ENCODE measurements at places on chromosomes 5 and 9.
A peak's percentile ranks its signal among the peaks of the same experiment; 100 is the strongest.

- no peak for DNase-seq
Measured at GRCh38 chr5:159741829-159742322, 174.4 kb upstream of the ADRA1B start.

GRCh38 chr9:130604295-130604694 lies 24.9 kb downstream of the FUBP3 start:
- no peak for DNase-seq

DNA sequence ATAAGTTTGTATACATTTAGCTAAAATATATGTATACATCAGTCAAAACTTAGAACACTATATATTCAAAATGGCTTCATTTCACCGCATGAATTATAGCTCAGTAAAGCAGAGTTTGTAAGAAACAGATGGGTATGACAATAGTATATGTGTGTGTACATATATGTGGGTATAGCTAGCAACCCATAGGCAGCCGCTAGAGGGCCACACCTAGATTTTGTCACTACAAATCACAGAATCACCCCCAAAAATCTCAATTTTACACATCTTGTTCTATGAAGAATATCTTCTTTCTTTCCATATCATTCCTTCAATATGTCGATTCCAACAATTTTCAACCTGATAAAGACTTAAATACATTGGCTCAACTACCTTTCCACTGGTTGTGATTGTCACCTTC lies 357.8 kb upstream of the CCNG1 start:
- peak; percentile 41 for DNase-seq

GRCh38 chr5:522116-522515 lies 2.1 kb downstream of the SLC9A3 start:
- DNase-seq = no peak

DNA sequence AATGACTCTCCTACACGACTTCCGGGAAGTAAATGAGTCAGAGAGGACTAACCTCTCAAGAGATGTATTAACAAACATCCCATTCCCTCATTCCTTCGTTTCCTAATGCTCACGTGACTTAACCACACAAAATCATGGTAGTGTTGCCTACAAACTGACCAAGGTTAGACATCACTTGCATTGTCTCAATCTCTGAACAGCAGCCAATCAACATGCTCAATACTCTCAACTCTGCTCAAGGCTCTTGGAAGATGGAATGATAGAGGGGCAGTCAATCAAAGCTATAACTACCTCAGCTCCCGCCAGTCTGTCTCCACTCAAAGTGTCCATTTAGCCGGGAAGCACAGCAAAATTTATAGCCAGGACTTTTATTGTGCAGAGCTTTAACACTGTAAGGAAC lies 143.8 kb upstream of the PIK3R1 start:
- no peak for DNase-seq

DNA sequence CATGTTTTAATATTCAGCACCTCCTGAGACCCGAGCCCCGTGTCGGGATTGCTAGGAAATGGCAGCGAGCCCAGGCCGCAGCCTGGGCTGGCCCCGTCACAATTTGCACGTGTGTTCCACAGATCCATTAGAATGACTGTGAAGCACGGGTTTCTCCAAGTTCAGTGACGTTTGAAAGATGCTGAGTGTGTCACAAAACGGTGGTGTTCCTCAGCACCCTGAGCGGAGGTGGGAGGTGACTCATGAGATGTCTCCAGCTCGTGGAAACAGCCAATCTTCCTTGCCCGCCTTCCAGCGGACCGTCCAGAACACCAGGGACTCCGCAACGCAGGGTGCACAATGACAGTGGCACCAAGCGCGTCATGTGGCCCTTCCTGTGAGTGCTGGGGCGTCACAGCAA lies 412.8 kb downstream of the IRX2 start:
- DNase-seq = no peak

GRCh38 chr9:79037338-79037737 lies 534.4 kb upstream of the TLE4 start:
- no peak for DNase-seq

- no peak for DNase-seq
Measured at GRCh38 chr9:133014696-133015095, 16.1 kb upstream of the GTF3C5 start.

DNA sequence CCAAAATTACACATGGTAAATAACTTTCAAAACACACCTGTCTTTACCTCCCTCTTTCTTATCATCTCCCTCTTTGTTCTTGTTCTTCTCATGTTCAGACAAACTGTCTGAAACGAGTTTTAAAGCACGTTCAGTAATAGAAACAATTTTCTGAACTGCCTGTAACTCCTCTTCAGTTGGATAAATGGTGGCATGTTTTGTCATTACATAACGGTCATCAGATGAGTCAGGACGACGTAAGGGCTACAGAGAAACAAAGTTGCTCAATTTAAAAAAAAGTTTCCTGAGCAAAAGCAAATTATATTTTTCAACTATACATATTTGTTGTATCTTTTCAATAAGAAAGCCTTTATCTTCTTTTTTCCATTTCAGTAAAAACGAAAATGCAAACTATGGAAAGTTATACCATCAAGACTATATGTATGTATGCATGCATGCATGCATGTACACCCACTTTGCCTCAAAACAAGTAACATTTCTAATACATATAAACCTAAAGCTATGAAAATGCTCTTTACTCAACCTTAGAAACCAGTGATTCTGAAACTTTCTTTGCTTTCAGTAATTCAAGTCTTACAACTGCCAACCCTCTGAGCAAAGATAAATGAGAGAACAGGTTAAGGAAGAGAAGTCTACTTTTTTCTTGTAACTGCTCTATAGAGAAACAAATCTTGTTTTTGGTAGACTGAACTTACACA lies 56.0 kb downstream of the ZFR start:
- no peak for DNase-seq

DNA sequence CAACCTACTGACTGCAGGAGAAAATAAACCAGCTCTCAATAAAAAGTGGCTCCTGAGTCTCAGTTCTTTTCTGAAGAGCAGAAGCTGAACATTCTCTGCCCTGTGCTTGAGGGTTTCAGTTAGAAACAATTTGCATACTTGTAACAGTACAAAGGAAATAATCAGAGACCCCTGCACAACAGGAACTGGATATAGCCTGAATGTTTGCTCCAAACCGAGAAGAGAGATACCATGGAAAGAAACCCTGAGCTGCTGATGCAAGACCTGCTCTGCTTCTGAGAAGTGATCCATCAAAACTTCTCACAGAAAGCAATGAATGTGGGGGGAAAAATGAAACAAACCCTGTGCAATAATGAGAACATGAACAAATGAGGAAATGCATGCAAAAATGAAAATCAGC lies 592.9 kb downstream of the SEMA5A start:
- DNase-seq = no peak

GRCh38 chr5:38448568-38449350 lies 107.7 kb downstream of the LIFR start:
- no peak for DNase-seq

GRCh38 chr5:91272858-91273257 lies 110.3 kb downstream of the ARRDC3 start:
- no peak for DNase-seq

DNA sequence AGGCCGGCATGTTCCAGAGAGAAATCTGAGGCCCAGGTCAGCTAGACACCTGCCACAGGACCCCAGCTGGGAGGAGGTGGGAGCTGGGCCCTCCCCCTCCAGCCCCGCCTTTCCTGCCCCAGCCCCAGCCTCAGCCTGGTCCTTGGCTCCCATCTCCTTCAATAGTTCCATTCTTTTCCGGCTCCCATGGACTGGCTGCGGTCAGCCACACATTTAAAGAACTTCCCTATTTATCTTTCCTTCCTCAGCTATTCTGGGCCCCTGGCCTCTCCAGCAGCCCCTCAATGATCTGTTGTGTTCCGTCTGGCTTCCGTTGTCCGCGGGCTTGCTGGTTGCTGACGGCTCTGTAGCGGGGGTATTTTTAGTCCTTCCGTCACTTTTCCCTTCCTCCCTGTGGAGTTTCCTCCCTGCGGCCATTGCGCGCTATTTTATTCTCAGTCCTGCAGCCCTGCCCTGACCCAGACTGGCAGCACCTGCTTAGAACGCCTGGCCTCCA lies 73.8 kb downstream of the AMBP start:
- DNase-seq = peak; percentile 9

- DNase-seq = no peak
Measured at GRCh38 chr9:36870960-36871359, 163.1 kb downstream of the PAX5 start.

GRCh38 chr9:109901201-109901600 lies 121.2 kb downstream of the PALM2AKAP2 start:
- no peak for DNase-seq

DNA sequence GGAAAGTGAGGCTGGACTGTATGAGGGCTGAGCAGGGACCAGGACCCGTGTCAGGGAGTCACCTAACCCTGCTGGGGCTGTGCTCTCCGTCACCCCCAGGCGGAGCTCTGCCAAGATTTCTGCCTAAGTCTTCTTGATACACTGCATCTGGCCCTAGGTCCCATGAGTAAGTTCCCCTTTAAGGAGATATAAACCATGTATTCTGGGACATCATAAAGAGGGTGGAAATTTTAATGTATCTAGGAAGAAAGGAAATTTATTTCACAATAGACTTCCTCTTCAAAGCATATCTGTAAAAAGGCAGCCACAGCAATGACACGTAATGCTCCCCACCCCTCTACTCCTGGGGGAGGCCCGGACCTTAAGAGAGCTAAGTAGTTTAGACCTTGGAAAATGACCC lies 183.4 kb downstream of the FBXL7 start:
- peak; percentile 73 for DNase-seq

- no peak for DNase-seq
Measured at GRCh38 chr5:131950706-131951105, 5.2 kb upstream of the MEIKIN start.

DNA sequence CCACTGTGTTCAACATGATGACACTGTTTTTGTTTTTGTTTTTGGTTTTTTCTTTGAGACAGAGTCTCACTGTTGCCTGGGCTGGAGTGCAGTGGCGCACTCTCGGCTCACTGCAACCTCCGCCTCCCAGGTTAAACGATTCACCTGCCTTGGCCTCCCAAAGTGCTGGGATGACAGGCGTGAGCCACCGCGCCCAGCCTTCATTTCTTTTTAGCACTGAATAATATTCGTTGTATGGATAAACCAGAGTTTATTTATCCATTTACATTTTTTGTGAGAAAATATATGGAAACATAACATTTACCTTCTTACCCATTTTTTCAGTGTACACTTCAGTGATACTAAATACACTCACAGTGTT lies 4.2 kb downstream of the CARD19 start:
- no peak for DNase-seq

- DNase-seq = no peak
Measured at GRCh38 chr5:27876071-27876470, 837.7 kb upstream of the CDH9 start.

- peak; percentile 64 for DNase-seq
Measured at GRCh38 chr5:137091472-137091871, 407.7 kb downstream of the SPOCK1 start.

- DNase-seq = no peak
Measured at GRCh38 chr5:113917997-113918396, 404.5 kb downstream of the YTHDC2 start.

DNA sequence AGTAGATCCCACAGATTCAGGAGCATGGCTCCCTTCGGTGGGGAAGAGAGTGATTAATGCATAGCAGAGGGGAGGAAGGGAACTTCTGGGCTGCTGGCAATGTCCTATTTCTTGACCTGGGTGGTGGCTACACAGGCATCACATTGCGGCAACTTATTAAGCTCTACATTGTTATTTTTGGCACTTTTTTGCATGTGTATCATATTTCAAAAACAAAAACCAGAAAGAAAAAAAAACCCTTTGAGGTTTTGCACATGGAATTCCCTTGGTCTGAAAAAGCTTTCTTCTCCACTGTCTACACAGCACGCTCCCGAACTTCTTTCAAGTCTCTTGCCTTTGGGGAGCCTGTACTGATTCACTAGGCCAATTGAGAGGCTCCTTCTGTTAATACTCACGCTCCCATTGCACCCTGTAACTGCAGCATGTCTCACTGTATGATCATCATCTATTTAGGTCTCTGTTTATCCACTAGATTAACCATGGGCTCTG lies 25.1 kb downstream of the CEMIP2 start:
- DNase-seq = no peak

- no peak for DNase-seq
Measured at GRCh38 chr9:81214975-81215374, 474.4 kb downstream of the TLE1 start.

DNA sequence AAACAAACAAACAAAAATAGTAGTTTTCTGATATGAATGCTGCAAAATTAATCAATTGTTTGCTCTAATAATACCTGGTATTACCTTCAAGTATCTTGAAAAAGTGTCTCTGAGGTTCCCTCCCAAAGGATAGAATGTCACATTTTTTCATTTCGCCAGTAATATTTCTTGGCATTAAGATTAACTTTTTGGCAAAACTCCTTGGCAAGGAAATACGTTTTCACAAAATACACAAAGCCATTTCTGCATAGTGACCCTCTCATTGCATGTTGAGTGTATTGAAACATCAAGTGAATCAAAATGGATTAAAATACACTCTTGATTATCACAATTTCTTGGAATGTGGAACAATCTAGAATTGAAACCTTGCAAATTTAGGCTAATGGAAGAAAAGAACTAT lies 230.5 kb downstream of the ATPSCKMT start:
- DNase-seq = no peak

GRCh38 chr5:170225326-170226128 lies 7.3 kb upstream of the C5orf58 start:
- peak; percentile 81 for DNase-seq

DNA sequence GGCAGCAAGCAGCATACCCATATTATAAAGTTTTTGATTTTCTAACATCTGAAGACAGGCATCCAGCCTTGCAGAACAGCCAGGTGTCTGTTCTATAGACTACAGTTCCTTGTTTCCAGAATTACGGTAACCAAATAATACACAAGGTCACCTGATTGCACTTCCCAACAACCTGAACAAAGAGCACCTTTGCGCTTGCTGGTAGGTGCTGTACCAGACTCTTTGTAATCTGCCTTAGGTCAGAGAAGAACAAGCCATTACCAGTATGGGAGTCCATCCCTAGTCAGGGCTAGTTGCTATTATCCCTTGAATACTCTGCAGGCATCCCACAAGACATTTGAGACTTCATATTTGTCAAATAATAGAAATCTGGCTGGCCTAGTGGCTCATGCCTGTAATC lies 256.2 kb downstream of the ARRDC3 start:
- no peak for DNase-seq

DNA sequence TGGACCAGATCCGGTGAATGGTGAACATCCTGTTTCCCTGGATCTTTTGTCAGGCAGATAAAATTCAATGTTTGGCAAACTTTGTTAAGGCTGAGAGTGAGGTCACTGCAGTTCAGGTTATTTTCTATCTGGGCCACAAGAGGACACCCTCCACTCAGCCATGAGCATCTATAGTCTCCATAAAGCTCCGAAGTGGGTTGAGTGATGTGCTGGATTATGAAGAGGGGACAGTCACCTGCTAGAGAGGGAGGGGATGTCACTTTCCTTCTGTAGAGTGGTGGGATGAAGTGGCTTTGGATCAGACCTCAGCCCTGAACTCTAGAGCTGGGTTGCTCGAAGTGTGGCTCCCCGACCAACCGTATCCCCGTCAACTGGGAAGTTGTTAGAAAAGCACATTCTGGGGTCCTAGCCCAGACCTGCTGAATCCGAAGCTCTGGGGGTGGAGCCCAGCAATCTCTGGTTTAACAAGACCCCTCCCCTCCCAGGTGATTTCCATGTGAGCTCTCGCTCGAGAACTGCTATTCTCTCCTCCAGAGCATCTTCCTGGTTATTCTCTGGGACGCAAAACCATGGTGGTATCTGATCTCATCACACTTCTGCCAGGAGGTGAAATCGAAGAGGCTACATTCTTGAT lies 31.8 kb upstream of the FGF1 start:
- no peak for DNase-seq

GRCh38 chr5:180135128-180135955 lies 63.8 kb upstream of the RNF130 start:
- DNase-seq = no peak

Measured in WTC11 (cell line).